ENCODE measurements at places on chromosomes 12 and 14.
A peak's percentile ranks its signal among the peaks of the same experiment; 100 is the strongest.

DNA sequence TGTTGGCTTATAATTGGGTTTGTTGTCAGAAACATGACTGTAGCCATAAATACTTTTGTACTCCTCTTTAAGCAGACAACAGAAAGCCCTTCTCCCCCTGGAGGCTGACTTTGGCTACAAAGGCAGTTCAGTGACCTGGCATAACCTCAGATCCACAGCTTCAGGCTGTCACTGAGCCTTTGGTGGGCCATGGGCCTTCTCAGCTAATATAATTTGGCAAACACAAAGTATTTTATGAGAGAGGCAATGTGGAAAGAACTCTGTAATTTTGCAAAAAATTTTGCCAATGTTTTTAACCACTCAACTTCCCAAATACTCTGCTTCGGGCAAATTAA is 15.5 kb upstream of the MGP start:
- DNase-seq = no peak

DNA sequence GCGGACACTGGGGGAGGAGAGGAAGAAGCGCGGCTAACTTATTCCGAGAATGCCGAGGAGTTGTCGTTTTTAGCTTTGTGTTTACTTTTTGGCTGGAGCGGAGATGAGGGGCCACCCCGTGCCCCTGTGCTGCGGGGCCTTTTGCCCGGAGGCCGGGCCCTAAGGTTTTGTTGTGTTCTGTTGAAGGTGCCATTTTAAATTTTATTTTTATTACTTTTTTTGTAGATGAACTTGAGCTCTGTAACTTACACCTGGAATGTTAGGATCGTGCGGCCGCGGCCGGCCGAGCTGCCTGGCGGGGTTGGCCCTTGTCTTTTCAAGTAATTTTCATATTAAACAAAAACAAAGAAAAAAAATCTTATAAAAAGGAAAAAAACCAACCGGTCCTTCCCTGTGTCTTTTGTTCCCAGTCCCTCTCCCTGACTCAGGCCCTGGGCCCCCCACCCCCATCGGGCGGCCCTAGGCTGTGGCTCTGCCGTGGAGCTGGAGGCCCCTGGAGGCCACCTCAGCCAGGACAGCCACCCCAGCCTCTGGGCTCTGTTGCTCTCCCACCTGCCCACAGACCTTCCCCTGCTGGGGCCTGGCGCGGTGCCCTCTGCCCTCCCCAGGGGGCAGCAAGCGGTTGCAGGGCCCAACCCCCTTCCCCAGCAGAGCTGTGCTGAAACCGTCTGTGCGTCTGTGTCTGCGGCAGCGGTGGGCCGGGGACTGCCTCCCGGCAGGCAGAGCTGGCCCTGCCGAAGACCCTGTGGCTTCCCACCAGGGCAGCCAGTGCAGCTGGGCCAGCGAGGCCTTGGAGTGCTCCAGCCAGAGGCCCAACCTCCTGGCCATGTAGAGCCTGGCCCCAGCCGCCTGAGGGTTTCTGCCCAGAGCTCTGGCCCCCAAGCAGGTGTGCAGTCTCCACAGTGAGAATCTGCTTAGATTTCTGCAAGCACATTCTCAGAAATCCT is 4.0 kb upstream of the CRIP2 start:
- no peak for DNase-seq

DNA sequence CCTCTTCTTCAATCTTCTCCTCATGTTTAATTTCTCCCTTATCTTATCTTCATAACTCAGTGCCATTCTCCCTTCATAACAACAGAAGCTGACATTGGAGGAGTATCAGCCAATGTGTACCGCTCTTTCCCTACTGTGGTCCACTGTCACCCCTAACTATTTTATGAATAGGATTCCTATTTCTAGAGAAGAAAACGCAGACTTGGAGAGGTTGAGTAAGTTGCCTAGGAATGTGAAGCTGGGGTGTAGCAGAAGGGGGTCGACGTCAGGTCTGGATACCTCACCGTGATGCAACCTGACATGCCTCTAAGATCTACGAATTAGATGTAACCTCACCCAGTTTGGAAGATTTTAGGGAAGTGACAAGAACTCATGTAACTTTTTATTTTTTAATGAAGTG is 17.1 kb downstream of the LMO3 start:
- DNase-seq = no peak

- no peak for DNase-seq
Observed at GRCh38 chr12:97305651-97306050, 157.0 kb upstream of the RMST start.

GRCh38 chr12:1103632-1104031 is 112.6 kb downstream of the ERC1 start:
- DNase-seq = no peak

DNA sequence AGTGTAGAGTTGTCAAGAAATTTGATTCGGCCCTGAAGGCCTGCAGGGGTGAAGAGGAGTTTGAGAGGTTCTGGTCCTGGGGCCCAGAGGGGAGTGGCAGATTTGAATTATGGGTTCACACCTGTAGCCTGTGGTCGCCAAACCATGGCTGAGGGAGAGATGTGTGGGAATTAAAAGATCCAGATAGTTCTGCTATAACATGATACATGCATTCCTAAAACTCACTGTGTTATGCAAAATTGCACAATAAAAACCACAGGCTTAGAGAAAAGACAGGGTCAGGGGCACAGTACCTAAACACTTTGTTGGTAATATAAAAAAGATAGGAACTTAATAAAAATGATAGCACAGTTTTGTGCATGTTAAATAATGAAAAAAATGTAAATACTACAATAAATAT is 106.2 kb downstream of the TMEM30B start:
- DNase-seq = no peak

GRCh38 chr14:68495101-68496039 is 297.5 kb downstream of the ZFP36L1 start:
- DNase-seq = peak; percentile 82

GRCh38 chr12:54442099-54442498 is 23.0 kb upstream of the ITGA5 start:
- no peak for DNase-seq

GRCh38 chr12:19409376-19409775 is 29.9 kb upstream of the AEBP2 start:
- no peak for DNase-seq

- no peak for DNase-seq
Observed at GRCh38 chr14:103423050-103423461, 37.8 kb downstream of the MARK3 start.

DNA sequence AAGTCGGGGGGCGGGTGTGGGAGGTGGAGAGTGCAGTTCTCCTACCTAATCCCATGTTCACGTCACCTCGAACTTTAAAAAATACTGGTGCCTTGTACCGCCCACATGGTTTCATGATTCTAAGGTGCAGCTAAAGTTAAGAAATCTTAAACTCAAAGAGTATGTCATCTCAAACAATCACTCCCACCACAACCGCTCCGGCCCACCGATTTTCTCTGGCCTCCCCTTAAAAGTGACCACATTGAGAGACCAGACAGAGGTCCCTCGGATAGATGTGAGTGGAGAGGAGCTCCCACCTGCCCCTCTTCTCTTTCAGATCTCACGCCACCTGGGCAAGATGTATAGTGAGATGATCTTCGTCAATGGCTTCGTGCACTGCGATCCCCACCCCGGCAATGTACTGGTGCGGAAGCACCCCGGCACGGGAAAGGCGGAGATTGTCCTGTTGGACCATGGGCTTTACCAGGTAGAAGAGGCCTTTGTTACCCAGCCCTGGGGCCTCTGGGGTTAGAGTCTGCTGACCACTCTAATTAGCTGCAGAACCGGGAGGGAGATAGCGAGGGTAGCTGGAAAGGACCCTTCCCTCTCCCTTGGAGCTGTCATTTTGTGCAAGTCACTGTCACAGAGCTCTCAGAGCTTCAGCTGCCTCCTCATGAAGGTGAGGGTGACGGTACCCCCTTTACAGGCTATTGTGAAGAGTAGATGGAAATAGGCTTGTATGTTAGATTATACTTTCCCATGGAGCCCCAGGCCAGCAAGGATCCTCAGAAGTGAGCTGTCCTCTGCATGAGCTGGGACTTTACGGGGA is 124.4 kb downstream of the ADCK1 start:
- no peak for DNase-seq

- DNase-seq = no peak
Observed at GRCh38 chr14:75861161-75861621, 120.6 kb downstream of the TGFB3 start.

DNA sequence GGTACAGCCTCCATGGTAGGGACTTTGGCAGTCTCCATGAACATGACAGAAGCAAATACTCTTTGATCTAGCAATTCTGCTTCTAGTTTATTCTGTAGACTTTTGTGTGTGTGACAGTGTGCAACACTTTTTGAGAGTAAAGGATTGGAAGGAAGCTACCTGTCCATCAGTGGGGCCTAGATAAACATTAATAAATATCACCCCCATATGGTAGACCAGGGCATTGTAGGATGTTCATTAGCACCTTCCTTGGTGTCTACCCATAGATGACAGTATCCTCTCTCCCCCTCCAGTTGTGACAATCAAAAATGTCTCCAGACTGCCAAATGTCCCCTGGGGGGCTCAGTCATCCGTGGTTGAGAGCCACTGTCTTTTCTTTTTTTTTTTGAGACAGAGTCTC is 10.8 kb downstream of the SNRNP35 start:
- DNase-seq = no peak

DNA sequence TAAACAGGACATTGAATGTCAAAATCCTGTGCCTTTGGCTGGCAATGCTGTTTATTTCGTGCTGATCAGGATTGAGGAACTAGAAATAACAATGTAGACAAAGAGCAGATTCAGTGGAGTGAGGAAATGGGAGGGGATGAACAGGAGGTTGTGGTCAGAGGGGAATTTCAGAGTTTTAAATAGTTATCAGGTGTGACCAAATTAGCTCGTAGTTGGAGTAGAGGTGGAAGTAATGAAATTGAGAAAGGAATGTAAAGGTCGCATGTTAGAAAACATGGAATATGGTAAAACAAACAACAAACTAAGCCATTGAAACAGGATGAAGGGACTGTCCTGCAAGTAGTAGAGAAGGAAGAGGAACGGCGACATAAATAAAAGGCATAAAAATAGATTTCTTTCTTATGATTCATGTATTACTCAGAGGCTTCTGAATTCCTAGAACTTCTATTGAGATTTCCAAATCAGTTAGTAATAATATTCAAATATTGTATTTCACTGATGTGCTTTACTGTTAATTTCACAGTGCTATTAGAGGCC is 9.5 kb upstream of the SAV1 start:
- DNase-seq = peak; percentile 85

GRCh38 chr14:20632448-20632830 is 9.1 kb downstream of the OR6S1 start:
- DNase-seq = no peak

GRCh38 chr12:50545213-50545612 is 40.4 kb downstream of the DIP2B start:
- DNase-seq = no peak

GRCh38 chr12:40198601-40199000 is 26.2 kb upstream of the LRRK2 start:
- DNase-seq = no peak

DNA sequence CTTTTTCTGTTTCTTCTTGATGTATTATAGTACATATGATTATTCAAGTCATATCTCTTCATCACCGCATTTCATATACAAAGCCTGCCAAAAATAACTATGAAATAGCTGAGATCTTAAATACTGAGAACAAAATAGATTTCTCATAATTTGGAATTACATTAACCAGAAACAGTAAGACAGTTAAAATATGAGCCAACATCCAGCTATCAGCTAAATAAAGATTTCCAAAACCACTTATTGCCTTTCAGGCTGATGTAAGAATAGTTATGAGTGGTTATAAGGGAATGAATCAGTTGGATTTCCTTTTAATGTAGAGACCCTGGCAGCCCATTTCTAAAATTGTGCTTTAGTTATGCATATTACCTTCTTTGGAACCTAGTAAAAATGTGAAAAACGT is 47.4 kb downstream of the TMEM117 start:
- no peak for DNase-seq

GRCh38 chr14:54944737-54945391 is 42.2 kb upstream of the GCH1 start:
- DNase-seq = no peak

DNA sequence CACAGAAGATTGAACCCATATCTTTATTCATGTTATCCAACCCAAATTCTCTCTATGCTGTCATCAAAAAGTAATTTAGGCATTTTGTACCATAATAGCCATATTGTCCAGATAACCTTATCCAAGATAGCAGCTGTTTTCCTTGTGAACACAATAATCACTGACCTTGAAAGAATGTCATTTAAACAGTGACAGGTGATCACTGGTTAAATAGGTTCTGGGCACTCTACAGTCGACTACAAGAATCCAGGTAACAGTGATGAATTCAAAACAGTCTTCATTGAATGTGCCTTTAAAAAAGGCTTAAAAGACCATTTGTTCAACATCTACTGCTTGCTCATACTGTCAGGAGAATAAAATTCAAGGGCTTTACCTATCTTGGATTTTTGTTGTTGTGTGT is 4.6 kb upstream of the SPX start:
- DNase-seq = no peak

DNA sequence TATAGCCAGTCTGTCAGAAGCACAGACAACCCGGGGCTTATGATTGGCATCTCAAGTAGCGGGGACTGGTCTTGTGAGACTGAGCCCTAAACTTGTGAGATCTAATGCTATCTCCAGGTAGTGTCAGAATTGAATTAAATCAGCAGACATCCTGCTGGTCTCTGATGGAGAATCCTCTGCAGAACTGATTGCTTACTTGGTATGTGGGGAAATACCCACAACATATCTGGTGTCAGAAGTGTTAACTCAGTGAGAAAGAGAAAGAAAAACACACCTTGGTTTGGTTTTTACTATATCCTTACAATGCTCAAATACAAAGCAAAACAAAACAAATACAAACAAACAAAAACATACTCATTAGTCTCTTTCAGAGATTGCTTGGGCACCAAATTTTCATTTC is 10.0 kb downstream of the SEL1L start:
- no peak for DNase-seq

- no peak for DNase-seq
Observed at GRCh38 chr14:103101257-103101962, 6.9 kb downstream of the EXOC3L4 start.

GRCh38 chr12:50506753-50507473 is 2.1 kb downstream of the DIP2B start:
- no peak for DNase-seq

DNA sequence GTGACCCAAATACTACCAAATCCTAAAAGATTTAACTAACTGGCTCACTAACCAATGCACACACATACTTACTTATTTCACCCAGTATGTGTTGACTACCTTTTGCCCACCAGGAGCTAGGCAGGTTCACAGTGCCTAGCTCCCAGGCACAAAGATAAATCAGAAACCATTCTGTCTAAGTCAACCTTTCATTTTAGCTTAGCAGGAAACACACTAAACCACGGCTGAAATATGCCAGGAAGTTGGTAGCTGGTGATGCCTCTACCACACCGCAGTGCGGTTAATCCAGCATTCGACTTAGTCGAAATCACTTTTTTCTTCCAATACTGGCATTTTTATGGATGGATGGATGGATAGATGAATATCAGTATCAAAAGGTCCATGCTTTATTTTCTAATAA is 597.7 kb downstream of the DIO2 start:
- DNase-seq = no peak

DNA sequence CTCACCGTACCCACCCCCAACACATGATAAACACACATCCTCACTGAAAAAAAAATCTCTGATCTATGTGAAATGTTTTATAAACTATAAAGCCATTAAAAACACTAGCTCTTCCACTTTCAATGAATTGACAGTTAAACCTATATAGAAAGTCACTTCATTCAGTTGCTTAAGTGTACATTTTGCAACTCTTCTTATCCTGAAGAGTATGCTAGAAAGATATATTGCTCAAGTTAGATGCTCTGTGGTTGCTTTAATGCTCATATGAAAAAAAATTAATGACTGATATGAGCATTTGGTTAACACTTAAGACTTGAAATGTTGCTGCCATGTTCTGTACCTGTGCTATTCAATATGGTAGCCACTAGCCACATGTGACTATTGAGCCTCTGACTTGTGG is 21.0 kb upstream of the MIA2 start:
- no peak for DNase-seq

- DNase-seq = peak; percentile 46
Observed at GRCh38 chr14:80996049-80996901, 40.9 kb downstream of the TSHR start.

Data from kidney capillary endothelial cell (primary cell).